PC-3 (cell line): ENCODE measurements at places on chromosomes 6 and 20.

GRCh38 chr6:142138876-142139275 lies 6.2 kb downstream of the GJE1 start:
- DNase-seq: no peak

DNA sequence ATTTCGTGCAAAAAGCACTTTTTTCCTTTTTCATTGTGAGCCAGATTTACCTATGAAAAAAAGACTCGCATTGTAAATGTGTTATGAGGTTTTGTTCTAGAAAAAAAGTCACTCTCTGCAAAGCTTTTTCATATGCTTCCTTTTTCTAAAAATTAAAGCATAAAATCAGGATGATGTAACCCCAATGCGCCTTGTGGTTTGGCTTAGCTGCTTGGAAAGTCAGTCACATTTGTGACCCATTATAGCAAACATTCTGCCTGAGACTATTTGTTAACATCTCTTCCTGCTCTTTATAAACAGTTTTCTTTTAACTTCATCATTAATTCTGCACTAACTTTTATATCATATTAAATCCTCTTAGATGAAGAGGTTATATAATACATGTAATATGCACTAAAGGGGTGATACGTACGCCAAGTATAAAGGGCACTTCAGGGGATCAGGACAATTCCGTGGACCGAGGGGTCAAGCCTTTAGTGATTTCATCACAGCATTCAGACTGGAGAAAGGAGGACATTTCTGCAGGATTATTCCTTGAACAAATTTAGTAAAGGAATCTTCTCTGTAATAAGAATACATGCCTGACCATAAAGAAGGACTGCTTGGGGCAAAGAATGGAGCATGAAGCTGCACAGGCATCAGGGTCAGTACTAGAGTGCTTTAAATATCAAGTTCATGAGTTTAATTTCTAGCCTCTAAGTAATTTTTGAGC lies 48.1 kb upstream of the SMLR1 start:
- peak; percentile 10 for DNase-seq

DNA sequence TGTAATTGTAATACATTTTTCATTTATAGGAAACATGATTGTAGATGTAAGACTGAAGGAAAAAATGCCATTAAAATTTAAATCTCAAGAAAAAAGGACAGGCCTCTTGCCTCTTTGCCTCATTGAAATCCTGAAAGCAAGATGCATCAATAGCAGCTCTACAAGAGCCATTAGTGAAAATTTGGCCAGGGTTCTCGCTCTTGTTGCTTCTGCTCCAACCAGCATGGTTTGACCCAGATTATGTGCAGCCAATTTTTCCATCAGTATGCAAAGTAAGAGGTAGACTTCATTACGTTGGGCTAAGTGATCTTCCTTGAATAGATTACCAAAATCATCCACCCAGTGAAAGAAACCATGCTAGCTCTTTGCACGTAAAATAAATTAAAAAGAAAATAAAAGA lies 106.6 kb downstream of the SGK1 start:
- DNase-seq: no peak

GRCh38 chr6:16230953-16231352 lies 7.4 kb upstream of the GMPR start:
- DNase-seq: no peak

DNA sequence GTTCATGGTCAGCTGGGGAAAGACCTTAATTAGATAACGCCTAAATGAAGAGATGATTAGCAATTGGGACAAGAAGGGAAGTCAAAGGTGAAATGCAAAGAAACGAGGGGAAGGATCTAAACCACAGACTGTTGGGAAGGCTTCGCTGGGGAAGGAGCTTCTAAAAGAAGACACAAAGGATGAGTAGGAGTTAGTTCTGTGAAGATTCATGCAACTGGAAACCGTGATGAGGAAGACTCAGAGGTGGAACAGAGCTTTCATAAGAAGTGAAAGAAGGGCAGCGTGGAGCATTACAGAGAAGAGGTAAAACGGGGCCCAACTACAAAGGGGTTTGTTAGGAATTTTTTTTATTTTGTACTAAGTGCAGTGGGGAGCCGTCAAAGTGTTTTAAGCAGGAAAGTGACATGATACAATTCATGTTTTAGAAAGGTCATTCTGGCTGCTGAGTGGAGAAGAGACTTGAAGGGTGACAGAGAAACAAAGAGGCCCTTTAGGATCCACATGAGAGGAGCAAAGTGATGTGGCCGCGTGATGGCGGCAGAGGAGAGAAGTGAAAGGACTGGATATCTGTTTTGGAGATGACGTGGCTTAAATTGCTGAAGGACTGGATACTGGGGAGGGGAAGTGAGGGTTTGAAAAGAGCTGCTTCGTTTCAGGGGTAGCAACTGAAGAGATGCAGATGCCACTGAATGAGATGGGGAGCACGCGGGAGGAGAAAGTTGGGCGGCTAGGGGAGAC lies 33.6 kb downstream of the TTI1 start:
- no peak for DNase-seq

GRCh38 chr20:35561268-35561667 lies 19.4 kb downstream of the ERGIC3 start:
- peak; percentile 63 for DNase-seq

DNA sequence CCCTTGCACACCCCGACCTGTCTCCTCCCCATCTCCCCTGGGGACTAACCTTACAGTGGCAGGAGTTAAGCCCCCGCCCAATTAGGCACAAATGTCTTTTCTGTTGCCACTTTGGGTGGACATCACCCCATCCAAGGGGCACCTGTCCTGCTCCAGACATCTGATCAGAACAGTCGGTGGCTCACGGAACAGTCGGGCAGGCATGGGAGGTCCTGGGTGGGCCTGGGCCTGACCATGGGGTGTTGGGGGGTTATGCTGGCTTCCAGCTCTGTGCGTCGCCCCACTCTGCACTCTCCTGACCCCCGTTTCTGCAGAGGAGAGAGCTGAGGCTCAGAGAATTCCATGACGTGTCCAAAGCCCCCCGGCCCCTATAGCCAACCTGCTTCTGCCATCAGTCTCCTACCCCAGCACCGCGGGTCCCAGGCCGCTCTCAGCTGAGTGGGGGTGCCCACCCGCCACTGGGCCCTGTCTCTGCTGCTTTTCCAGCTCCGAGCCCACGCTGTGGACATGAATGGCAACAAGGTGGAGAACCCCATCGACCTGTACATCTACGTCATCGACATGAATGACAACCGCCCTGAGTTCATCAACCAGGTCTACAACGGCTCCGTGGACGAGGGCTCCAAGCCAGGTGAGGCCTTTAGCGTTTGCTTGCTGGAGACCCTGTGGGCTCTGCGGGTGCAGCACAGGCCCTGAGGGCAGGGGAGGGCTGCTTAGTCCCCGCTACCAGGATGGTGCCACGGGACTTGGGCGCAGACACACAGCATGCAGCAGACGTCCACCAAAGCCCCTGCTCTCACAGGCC lies 213.2 kb downstream of the TAF4 start:
- DNase-seq: no peak

- no peak for DNase-seq
Measured at GRCh38 chr6:164020142-164020541, 605.6 kb downstream of the QKI start.

DNA sequence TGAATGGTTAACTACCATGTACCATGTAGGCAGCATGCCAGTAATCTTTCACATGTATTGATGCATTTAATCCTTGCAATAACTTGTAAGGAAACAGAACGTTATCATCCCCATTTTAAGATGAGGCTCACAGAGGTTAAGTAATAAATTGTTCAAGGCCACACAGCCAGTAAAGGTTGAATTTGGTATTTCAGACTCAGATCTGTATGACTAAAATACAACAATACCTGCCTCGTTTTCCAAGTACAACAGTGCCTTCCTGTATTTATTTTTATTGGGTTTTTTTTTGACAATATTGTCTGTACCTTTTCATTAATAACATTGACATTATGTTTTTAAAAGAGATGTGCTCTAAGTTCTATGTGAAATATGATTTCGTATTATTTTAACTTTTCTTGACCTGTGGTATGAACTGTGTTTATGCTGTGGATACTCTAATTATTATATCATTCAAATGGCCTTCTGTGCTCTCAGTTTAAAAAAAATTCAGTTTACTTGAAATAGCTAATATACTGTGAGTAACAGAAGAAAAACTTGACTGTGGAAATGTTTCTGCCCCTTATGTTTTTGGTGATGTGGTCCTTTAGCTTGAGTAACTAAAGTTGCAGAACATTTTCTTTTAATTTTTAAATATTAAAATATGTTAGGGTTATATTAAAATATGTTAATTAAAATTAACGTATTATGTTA lies 39.7 kb downstream of the XRN2 start:
- DNase-seq: no peak
